Stimulated activated CD8-positive, alpha-beta memory T cell treated with anti-CD3 and anti-CD28 coated beads, Interleukin-4, amount 100 ng/mL, for 24 hours (primary cell): ENCODE measurements at places on chromosomes 1 and 21.

DNA sequence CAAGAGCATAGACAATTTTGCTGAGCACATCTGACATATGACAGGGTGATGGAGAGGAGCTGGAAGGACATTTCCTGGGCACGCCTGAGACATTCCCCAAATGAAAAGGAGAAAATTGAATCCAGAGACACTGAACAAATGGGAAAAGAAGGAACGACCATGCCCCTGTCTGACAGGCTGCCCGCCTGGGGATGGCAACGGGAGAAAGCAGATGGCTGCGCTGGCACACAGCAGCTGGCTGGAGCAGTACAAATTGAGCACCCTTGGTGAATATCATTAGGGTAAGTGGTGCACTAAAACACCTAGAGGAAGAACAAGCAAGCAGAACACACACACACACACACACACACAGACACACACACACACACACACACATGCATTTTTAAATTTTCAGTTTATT lies 174.3 kb upstream of the DUSP10 start:
- no peak for DNase-seq

DNA sequence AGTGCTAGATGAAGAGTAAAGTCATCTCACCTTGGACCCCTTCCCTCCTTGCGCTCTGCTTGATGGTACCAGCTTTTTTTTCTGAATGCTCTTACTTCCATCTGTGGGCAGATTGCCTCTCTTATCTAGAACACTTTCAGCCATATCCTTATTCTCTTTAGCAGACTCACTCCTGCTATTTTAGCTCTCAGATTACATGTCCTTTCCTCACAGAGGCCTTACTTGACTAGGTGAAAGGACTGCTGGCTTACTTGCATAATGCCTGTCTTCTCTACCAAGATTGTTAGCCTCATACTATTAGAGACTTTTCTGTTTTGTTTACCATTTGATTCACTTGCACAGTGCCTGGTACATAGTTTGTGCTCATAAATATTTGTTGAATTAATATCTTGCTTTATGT lies 9.3 kb downstream of the IFI44 start:
- DNase-seq: no peak

DNA sequence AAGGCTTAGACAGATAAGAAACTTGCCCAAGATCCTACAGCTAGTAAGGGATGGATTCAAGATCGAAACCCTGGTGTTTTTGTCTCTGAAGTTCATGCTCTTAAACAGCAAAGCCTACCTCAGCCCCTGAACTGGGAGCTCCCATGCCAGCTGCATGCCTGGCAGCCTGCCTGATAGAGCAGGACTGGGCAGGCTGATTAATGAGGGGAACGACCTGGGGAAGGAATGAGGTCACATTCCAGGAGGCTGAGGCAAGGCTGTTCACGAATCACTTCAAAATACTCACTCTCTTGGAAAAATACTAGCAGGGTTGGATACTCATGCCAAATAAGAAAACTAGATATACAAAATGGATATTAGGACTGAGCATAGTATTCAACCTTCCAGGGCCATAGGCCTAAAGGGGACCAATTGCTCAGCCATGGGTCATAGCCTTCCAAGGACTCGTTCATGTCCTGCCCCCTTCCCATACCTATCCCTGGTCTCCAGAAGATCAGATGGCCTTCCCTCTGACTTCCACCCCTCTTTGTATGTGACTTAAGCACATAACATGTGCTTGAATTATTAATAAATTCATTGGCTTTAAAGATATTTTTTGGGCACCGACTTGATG lies 15.6 kb upstream of the TACSTD2 start:
- no peak for DNase-seq

DNA sequence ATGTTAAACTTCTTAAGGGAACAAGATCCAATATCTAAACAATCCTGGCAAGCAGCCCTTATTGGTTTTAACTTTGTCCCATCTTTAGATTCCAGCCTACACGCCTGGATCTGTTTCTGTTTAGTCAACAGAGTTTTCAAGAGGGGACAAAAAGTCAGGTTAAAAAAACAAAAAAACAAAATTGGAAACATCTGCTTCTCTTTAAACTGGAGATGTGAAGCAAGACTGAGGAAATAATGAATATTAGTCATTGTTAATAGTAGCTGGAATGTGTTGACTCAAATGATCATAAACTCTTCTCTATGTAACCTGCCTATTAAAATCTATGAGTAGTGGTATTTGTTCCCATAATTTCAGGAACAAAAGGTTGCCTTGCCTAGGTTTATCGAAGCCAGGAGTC lies 55.0 kb downstream of the NID1 start:
- no peak for DNase-seq

- DNase-seq: no peak
Observed at GRCh38 chr1:154325583-154326545, 539 bp downstream of the ATP8B2 start.

DNA sequence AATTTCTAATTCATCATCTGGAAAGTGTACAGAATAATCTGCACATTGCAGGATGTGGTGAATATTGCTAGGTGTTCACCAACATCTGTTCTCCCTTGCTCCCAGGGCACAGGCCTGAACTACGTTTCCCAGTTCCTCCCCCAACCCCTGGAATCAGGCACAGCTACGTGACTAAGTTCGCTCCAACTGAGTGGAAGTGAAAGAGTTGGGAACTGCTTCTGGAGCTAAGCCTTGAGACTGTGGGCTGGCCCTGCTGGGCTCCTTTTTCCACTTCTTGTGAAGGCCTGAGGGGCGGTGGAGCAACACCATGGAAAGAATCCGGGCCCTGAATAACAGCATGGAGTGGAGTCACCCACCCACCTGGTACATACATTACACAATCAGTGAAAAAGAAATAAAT lies 534.6 kb downstream of the SMYD3 start:
- no peak for DNase-seq

DNA sequence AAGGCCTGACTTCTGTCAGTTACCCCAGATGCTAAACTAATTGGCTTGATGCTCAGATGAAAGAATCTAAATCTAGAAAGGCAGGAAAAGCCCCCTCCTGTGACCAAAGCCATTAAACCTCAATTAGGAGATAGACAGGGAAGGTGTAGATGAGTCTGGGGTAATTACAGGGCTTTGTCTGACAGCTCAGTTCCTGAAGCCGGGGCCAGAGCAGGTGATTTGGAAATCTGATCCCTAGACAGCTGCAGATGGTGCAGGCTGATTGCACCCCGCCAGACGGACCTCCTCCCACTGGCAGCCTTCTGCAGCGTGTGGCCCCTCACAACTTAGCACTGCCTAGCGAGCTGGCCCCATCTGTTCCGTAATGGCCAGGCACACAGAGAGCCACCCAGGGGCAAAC lies 395.1 kb downstream of the HLX start:
- no peak for DNase-seq

GRCh38 chr1:231584117-231584516 lies 42.5 kb upstream of the DISC1 start:
- DNase-seq: no peak

DNA sequence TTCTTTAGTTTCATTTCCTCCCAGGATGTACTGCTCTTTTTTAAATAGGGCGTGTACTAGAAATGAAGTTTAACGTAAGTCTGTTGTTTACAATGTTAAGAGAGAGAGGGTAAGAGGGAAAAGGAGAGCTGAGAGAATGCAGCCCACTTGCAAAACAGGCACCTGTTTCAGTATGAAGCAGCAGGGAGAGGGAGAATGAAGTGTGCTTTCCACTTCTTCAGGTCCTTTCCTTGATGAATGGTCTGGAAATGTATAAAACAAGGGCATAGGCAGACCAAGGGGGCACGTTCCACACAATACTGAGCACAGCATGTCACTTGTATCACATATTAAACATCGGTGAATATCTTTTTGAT lies 2.0 kb downstream of the KCNA3 start:
- no peak for DNase-seq

DNA sequence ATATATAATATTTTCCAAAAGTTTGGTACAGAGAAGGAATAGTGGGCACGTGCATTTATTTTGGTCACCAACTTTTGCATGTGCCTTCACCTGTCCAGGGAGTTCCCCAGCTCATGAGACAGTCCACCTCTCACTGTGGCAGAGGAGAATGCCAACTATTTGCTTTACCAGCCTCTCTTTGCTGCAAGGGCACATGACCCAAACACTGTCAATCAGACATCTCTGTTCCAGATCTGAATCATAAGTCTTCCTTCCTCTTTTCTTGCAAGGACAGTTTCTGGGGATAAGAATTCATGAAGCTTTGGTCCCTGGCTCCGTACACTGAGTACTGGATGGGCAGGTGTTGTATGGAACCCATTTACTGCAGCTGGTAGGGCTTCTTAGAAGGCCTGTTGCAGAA lies 38.6 kb downstream of the C1orf87 start:
- no peak for DNase-seq

- no peak for DNase-seq
Observed at GRCh38 chr1:220121791-220122530, 28.0 kb downstream of the IARS2 start.

DNA sequence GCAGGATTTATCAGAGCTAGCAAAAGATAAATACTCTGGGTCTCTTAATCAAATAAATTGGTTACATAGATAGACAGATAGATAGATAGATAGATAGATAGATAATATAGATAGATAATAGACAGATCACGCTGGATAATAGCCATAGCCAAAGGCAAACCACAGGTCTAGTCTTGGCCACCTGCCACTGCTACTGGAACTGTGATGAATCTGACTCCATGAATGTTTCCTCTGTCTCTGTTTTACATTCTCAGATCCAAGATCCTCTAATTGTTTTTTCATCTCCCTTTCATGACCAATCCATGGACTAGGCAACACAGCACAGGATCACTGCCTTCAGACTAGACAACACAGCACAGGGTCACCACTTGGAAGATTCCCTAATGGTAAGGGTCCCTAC lies 444.7 kb upstream of the NFIA start:
- no peak for DNase-seq

DNA sequence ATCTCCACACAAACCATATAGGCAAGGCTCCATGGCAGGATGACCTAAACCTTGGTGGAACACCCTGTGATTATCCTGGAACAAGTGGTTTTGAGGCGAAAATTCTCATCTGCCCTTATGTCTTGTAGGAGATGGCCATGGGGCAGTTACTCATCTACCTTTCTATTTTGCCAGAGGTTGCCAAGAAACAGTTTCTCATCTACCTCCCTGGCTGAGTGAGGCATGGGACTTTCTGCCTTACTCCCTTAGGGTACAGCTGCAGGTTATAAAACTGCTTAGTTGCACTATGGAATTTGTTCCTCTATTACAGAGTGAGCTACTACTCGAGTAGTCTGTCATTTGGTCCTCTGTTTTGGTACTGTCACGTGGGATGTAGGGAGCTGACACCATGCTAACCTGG lies 31.3 kb upstream of the GUCA2A start:
- no peak for DNase-seq

DNA sequence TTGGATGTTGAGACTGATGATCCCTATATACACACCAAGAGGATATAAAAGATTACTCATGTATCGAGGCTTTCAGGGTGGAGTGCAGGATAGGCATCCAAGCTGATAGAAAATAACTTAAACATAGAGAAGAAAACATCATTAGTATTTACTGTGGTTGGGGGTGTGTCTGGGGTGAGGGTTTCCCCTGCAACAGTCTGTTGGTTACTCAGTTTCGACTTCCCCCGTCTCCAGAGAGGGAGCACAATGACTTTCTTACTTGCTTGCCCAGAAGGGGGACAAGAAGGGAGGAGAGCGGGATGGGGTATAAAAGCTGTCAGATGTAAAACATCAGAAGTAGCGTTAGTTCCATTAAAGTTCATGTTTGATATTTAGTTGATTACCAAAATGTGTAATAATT lies 717.4 kb upstream of the ZP4 start:
- no peak for DNase-seq

GRCh38 chr1:223836586-223836985 lies 9.2 kb downstream of the TP53BP2 start:
- no peak for DNase-seq

DNA sequence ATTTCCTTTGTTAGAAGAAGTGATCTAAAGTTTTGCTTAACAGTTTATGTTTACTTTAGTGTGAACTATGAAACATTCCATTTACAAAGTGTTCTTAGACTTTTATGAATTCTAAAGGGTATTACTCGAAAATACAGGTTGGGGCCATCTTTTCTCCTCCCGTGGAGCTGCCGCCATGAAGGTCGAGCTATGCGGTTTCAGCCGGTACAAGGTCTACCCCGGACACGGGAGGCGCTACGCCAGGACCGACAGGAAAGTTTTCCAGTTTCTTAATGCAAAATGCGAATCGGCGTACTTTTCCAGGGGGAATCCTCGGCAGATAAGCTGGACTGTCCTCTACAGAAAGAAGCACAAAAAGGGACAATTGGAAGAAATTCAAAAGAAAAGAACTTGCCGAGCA lies 39.8 kb downstream of the DENND1B start:
- DNase-seq: no peak

DNA sequence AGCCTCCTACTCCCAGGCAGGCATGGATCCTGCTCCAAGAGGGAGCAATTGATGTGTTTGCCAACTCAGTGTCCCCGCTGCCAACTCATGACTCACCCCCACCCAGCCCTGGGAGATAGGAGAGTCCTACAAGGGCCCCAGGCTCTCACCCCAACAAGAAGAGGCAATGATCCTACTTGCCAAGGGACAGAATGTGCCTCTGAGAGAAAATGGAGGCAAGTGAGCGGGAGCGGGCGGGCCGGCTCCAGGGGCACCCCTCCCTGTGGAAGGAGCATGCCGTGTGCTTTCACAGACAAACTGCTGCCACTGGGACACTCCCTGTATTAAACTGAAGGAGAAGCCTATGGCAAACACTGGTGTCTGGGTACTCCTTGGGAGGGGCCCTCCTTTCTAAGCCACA lies 16.7 kb downstream of the PKP1 start:
- no peak for DNase-seq

DNA sequence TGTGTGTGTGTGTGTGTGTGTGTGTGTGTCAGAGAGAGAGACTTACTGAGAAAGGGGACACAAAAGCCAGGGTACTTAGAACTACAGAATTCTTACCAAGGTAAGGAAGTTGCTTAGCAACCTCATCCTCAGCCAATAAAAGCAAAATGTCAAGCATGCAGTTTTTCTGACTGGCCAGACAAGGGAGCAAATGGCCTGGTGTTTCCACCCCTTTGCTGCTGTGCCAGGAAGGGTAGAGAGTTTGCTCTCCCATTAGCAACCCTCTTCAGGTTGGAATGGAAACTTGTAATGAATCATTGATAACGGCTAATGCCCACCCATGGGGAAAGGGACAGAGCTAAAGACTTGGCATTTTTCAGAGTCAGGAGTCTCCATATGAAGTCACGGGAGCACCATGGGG lies 10.6 kb downstream of the RXRG start:
- no peak for DNase-seq

DNA sequence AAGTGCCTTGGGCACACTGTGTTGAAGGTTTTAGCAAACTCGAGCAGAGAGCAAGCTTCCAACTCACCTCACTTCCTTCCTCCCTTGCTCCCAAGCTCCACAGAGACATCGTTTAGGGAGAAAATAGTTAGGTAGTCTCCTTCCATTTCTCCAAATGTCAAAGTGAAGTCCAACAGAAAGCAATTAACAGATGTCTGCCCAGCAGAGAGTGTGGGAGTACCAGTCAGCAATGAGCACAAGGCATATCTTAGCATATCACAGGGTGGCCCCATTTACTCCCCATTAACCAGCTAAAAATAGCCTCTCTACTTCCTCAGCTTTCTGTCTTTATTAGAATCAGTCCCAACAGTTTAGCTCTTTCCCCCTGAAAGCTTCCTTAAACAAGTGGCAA lies 334.2 kb upstream of the CAMK1G start:
- no peak for DNase-seq

- no peak for DNase-seq
Observed at GRCh38 chr1:144101397-144102045, 129.7 kb upstream of the FAM72C start.

GRCh38 chr1:30524840-30525617 lies 198.4 kb downstream of the MATN1 start:
- no peak for DNase-seq
